ENCODE measurements at places on chromosomes 5 and 9.

GRCh38 chr5:15646371-15646770, 146.4 kb downstream of the FBXL7 start:
- DNase-seq: no peak

GRCh38 chr5:72238712-72239445, 81.2 kb downstream of the MRPS27 start:
- DNase-seq: no peak

- DNase-seq: no peak
These were observed 53.1 kb upstream of the TGFBR1 start for GRCh38 chr9:99051851-99052250.

DNA sequence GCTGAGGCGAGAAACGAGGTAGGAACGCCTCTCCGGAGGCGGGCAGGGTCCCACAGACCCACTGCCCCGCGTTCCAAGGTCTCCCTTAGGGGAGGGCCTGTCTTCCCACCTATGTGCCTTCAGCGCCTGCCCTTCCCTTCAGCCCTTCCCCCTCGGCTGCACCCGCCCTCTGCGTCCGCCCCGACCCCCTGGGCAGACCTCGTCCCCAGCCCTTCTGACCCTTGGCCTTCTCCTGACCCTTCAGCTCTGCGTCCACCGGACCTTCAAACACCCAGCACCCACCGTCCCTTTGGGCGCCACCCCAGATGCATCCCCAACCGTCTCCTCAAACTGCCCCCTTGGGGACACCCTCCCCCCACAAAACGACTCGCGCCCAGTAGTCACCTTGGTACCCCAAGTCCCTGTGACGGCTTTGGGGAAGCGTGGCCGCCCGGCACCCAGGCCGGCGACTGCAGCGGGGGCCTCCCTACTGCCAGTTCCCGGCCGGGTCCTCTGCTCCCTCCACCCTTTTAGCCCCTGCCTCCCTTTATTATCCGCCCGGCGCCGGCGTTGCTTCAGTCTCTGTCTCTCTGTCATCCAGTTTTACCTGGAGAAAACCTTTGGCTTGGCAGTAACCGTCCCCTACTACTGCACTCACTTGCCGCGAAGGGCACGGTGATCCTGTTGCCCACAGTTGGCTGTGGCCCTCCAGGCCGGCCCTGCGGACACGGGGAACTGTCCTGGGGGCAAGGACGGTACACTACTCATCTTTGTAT, 421 bp downstream of the RUSC2 start:
- DNase-seq: no peak

DNA sequence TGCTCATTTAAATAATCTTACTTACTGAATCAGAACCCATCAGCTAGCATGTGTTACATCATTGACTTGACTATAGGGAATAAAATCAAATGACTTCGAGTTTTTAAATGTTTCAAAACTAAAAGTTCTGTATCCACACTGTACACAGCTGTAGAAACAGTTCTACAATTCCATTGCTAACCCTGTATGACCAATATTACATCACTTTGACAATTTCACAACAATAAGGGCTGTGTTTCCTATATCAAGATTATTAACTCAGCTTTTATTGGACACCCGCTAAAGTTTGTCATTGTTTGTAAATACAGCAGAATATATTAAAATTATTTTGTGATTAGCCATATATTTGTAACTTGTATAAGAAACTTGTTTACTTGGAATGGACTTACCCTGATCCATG, 540.8 kb downstream of the PRELID2 start:
- DNase-seq: no peak

DNA sequence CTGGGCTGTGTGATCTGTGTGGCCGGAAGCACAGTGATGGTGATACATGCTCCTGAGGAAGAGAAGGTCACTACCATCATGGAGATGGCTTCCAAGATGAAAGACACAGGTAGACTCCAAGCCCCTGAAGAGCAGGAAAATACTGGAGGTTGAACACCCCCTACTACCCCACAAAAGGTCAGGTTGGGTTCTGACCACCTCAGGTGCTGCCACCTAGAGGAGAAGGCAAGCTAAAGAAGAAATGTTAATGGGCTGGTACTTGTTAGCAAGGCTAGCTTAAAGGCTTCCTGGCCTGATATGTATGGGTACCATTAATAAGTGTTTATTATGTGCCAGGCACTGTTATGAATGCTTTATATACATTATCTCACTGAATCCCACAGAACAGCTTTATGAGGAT, 11.7 kb downstream of the NIPAL4 start:
- no peak for DNase-seq

GRCh38 chr5:72746736-72747135, 69.7 kb upstream of the TNPO1 start:
- DNase-seq: no peak

- DNase-seq: no peak
These were observed 358.7 kb upstream of the KLF4 start for GRCh38 chr9:107847978-107848964.

- no peak for DNase-seq
These were observed 11.1 kb upstream of the CTSL start for GRCh38 chr9:87714819-87715218.

- DNase-seq: no peak
These were observed 605.4 kb downstream of the DNAH5 start for GRCh38 chr5:13339093-13339492.
